ENCODE measurements at places on chromosomes 7 and 10.

- DNase-seq: no peak
Measured at GRCh38 chr10:132547421-132547861, 9.9 kb downstream of the INPP5A start.

DNA sequence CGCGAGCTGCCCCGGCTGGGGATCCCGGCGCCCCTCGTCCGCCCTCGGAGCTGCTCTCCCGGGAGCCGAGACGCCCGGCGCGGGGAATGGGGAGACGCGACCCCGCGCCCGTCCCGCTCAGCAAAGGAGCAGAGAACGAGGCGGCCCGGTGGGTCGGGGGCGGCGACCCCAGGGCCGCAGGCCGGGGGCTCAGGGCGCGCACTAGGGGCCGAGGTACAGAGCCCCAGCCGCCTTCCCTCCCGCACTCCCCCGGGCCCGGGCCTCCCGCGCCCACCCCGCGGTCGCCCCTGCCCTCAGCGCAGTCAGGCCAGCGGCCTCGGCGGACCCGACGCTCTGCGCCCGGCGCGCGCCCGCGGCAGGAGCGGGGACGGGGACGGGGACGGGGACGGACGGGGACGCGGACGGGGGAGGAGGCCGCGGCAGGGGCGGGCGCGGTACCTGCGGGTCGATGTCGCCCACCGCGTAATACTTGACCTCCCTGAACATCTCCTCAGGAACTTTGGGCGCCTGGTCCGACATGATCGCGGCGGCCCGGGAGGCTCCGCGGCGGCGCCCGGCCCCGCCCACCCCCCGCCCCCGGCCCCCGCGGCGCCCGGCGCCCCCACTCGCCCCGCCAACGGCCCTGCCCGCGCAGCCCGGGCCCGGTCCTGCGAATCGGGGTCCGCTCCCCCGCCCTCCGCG, 373 bp downstream of the PAXIP1 start:
- peak; percentile 20 for DNase-seq

GRCh38 chr10:19658131-19658530, 158.1 kb upstream of the PLXDC2 start:
- DNase-seq: no peak

GRCh38 chr7:119482671-119483070, 790.3 kb upstream of the KCND2 start:
- no peak for DNase-seq

DNA sequence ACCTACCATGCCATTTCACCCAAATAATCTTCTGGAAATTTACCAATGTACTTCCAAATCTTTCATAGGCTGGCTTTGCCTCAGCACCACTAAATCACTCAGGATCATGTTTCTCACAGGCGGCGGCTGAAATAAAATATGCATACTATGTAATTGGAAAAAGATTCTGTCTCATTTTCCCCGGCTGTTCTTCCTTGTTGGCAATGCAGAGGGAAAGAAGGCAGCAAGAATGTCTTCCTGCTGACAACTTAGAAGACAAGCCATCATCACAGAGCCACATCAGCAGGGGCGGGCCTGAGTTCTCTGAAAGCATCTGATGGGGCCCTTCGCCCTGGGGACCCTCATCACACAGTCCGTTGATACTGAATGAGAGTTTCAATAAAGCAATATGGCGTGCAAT, 39.2 kb upstream of the COL1A2 start:
- no peak for DNase-seq

DNA sequence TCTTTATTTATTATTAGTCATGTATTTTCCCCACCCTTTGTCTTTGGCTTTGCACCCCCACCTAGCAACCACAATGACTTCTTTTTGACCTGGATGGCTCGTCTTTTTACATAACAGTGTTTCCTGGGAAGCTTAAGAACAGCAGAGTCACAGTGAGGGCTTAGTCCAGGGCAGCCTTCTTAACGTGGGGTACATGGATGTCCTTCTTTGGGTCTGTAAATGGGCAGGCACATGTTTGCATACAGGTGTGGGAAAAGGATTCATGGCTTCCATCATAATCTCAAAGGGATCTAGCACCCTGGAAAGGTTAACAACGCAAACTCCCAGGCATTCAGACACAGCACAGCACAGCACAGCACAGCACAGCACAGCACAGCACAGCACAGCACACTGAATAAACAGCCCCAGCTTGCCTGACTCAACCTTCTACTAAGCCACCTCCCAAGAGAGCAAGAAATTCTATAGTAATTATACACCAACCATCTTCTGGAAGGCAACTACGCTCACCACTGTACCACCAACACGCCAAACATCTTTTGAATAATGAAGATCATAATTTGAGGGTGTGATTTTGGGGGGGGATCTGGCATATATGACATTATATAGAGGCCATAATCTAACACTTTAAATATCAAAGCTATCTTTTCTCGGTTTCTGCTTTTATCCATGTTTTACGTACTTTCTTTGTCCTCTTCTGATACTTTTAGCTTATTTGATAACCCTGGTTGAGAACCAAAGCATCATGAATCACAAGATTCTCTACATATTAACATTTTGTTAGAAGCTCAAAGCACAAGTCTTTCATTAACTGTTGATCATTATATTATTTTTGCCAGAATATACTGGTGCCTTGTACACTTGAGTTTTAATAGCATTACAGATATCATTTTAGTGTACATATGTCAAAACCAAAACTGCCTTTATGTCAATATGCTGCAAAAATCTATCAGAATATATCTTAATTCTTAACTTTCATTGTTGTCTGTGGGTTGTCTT, 177.2 kb upstream of the KLF14 start:
- DNase-seq: no peak

DNA sequence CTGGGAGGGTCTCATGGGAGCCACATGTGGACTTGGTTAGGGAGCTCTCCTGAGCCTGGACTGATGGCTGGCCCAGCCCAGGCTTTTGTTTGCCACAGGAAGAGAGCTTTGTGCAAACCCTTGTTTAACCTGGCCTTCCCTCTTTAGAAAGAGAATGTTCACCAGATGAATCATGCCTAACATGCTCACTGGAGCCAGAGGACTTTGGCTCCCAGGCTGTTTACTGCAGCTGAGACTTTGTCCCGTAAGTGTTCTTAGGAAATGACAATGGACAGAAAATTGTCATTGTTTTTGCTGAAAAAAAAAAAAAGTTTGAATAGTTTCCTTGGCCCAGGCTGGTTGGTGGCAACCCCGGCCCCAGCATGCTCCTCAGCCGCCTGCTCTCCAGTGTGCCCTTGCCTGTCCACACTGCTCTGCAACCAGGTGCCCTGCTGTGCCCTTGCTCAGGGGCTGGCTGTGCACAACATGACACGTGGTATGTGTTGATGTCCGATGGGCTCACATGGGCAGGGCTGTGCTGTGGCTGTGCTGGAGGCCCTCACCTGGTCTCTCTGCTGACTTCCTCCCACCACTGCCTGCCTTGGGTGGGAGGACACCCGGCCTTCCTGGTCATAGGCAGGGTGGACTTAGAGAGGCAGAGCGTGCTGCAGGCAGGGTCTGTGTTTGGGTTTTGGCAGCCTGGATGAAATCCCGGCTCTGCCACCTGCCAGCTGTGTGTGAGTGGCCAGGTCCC, 215.3 kb upstream of the ZNF32 start:
- no peak for DNase-seq

GRCh38 chr10:131242007-131242406, 69.5 kb downstream of the TCERG1L start:
- DNase-seq: no peak

DNA sequence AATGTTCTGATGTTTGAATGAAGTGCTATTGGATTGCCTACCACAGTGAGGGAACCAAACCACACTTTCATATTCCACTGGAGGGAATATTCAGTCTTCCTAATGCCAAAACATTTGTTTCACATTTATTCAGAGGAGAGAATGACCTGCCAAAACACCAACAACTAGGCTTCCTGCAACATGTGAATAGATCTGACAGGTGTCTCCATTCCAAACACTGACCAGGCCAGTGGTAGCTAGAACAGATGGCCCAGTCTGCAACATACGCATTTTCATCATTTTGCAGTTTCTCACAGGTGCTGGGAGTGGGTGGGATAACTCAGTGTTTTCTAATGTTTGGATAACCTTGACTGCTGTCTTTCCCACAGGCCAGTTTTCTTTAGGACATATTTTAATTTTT, 110.0 kb downstream of the RELN start:
- DNase-seq: no peak

GRCh38 chr7:66602159-66602558, 26.5 kb upstream of the KCTD7 start:
- no peak for DNase-seq

DNA sequence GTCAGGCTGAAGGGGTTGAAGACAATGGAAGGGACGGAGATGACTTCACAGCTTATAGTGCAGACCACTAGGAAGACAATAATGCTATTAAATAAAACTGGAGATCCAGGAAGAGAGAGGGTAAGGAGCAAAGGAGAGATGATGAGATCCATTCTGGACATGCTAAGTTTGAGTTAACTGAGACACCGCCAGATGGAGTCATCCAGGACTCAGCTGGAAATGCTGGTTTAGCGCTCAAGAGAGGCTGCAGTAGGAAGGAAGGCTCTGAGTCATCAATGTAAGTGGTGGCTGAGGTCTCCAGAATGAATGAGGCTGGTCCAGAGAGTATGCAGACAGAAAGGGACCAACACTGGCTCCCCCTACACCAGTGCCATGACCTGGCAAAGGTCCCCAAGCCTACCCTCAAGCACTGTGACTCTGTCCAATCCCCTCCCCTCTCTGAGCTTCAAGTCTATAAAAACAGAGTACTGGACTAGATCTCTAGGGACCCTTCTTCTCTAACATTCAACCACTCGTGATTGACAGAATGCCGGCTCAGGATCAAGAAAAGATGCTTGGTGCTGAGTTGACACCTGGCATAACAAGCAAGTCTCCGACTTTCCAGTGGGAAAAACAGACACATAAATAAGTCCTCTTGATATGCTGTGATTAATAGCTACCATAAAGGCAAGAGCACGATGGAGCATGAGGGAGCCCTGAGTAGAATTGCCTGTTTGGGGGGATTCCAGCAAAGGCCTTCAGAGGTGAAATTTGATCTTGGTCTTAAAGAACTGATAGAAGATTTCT, 8.9 kb downstream of the GFRA1 start:
- DNase-seq: no peak

GRCh38 chr10:22816298-22816653, 101.9 kb upstream of the PIP4K2A start:
- DNase-seq: no peak

GRCh38 chr7:132501956-132502355, 74.3 kb downstream of the PLXNA4 start:
- no peak for DNase-seq

DNA sequence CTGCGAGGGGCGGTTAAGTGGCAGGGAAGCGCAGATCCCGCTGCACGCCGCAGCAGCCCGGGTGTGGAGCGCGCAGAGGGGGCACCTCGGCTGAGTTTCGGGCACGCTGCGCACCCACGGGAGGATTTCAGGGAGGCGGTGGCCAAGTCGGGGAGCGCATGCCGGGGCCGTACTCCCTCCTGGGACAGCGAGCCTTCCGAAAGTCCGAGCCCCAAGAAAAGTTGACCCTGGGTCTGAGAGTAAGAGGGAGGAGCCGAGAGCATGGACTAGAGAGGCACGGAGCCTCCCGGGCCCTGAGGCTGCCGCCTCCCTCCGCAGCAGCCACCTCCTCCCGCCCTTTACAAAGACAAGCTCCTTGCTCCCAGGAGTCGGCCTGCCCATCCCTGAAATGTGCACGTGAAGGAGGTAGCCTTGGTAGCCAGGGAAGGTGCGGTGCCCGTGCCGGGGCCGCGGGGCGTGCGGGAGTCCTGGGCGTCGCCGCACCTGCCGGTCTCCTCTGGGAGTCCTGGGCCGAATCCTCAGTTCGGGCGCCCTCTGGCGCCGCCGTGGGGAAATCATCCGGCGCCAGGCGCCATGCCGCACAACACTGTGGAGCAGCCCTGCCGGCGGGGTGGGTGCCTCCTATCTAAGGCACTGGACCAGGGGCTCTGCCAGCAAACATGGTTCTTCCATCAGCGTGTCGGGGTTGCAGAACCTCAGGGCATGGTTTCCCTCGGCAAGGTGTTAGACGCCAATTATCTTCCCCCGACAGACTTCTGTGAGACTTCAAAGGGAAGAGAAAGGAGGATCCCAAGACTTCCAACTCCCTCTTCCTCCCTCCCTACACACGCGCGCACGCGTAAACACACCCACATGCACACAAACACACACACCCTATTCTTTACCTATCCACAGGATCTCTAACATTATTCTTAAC, 104.0 kb downstream of the TRIL start:
- peak; percentile 65 for DNase-seq

DNA sequence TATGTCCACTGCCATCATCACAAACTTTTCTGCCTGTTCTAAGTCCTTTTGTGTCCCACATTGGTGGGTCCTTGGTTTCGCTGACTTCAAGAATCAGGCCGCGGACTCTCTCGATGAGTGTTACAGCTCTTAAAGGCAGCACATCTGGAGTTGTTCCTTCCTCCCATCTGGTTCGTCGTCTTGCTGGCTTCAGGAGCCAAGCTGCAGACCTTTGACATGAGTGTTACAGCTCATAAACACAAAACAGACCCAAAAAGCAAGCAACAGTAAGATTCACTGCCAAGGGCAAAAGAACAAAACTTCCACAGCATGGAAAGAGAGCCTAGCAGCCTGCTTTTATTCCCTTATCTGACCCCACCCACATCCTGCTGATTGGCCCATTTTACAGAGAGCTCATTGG, 30.2 kb downstream of the ASNS start:
- DNase-seq: no peak

DNA sequence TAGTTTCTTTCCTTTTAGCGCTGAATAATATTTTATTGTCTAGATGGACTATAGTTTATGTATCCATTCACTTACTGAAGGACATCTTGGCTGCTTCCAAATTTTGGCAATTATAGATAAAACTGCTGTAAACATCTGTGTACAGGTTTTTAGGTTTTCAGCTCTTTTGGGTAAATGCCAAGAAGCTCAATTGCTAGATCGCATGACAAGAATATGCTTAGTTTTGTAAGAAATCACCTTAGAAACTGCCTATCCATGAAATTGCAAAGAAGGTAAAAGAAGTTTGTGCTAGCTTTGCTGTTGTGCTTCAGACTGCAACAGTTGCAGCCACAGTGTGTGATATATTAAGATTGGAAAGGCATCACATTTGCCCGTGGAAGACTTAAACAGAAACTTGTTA, 103.2 kb upstream of the TNS3 start:
- no peak for DNase-seq

GRCh38 chr7:1275451-1276381, 43.0 kb downstream of the UNCX start:
- no peak for DNase-seq

- DNase-seq: no peak
Measured at GRCh38 chr7:66276363-66276762, 71.2 kb downstream of the TPST1 start.

DNA sequence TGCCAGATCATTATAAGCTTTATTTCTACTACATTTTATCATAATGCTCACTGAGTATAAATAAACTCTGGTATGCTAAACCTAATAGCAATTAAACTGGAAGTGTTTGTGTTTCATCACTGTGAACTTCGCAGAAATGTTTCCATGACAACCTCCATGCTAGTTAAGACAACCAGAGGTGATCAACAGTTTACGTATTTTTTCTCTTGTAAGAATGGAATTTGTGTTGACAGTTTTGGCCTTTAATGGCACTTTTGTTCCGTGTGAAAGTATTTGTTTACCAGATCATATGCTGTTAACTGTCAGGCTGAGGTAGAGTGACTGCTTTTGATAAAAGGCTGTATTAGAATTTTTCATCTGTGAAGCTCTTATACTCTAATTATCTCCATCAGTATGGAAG, 212.1 kb upstream of the PPP1R3A start:
- DNase-seq: no peak

GRCh38 chr7:50264908-50265307, 39.6 kb upstream of the IKZF1 start:
- no peak for DNase-seq
